ENCODE measurements at places on chromosomes 5 and 9.
A peak's percentile ranks its signal among the peaks of the same experiment; 100 is the strongest.

- H3K27ac ChIP-seq = no peak overlapping the region
- ATAC-seq = no peak
- H3K36me3 ChIP-seq = no peaks in the 10 kb centered on the region
- H3K4me1 ChIP-seq = no peaks in the 10 kb centered on the region
- H3K27me3 ChIP-seq = peaks cover 45% of the 10 kb centered on the region
Measured at GRCh38 chr9:115237385-115237998, 119.5 kb upstream of the TNC start.

GRCh38 chr5:55982957-55983381, 11.8 kb downstream of the IL6ST start:
- no peak overlapping the region for H3K27ac ChIP-seq
- peaks cover 32% of the 10 kb centered on the region for H3K4me1 ChIP-seq
- H3K4me3 ChIP-seq = peak overlapping the region; percentile 34
- ATAC-seq = no peak

- no peak overlapping the region for H3K4me3 ChIP-seq
- no peaks in the 10 kb centered on the region for H3K36me3 ChIP-seq
- H3K27ac ChIP-seq = no peak overlapping the region
- ATAC-seq = no peak
- no peaks in the 10 kb centered on the region for H3K27me3 ChIP-seq
Measured at GRCh38 chr5:106827061-106827460, 843.7 kb downstream of the EFNA5 start.

DNA sequence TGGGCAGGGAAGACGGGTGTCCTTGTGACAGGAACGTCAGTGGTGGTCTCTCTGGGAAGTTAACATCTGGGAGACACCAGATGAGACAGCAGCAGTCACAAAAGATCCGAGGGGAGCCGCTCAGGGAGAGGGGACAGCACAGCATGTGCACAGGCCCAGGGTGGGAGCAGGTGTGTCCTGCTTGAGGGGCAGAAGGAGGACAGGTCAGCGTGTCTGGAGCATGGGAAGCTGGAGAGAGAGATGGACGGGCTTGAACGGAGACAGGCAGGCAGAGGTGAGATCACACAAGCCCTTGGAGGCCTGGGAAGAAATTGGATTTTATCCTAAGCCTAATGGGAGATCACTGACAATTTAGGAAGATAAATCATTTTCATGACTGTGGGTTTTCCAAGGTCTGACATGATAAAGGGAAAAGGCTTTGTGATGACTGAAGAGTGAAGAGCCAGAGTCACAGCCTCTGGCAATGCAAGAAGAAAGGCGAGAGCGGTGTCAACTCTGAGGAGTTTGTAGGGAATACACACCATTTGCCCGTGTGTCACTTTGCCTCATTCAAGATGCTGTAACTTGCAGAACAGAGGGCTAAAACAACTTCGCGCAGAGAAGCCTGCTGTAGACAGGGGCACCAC, 88.3 kb downstream of the FSTL4 start:
- no peaks in the 10 kb centered on the region for H3K4me1 ChIP-seq
- no peak for ATAC-seq
- no peak overlapping the region for H3K4me3 ChIP-seq
- H3K27me3 ChIP-seq = peaks cover 9% of the 10 kb centered on the region
- no peaks in the 10 kb centered on the region for H3K36me3 ChIP-seq
- no peak overlapping the region for H3K27ac ChIP-seq

- H3K27ac ChIP-seq = peak overlapping the region; percentile 83
- ATAC-seq = peak; percentile 0
- no peaks in the 10 kb centered on the region for H3K27me3 ChIP-seq
- H3K4me1 ChIP-seq = peaks cover 46% of the 10 kb centered on the region
Measured at GRCh38 chr9:4984171-4984620, 876 bp upstream of the JAK2 start.

DNA sequence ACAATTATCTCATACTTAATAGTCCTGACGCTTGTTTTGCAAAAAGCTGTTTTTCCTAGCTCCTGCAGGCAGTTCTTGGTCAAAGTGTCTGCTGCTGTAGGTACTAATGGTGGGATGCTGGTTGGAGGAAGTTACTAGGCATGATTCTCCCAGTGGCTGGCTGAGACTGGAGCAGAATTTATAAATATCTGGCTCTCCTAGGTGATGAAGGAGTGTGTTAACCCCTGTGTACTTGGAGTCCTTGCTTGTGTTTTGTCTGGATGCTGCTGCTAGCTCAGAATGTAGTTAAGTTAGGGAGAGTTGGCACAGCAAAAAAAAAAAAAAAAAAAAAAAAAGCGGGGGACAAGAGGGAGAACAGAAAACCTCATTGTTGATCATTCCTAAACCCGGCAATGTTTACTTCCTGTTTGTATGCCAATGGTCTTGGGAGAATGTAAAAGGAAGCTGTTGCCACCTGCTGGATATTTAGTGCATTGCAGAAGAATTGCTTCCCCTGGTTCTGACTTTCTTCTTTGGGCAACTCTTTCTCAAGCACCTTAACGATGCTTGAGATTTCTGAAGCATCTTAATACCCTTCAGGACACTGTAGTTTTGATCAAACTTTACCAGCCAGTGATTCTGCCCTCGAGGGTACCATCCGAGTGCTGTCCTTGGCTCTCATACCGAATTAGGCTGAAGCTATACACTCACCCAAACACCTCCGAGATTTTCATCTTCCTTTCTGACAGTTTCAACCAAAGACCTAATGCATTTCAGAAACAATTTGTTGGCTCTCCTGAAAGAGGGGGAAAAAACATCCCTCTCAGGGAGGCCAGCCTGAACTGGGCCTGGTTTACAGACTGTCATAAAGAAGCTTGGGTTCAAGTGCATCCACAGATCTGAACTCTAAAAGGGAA, 71.7 kb upstream of the WWC1 start:
- no peak overlapping the region for H3K27ac ChIP-seq
- H3K4me1 ChIP-seq = no peaks in the 10 kb centered on the region
- peak; percentile 66 for ATAC-seq
- H3K36me3 ChIP-seq = no peaks in the 10 kb centered on the region
- peaks cover 15% of the 10 kb centered on the region for H3K27me3 ChIP-seq

- no peak overlapping the region for H3K27ac ChIP-seq
- no peaks in the 10 kb centered on the region for H3K27me3 ChIP-seq
- H3K36me3 ChIP-seq = no peaks in the 10 kb centered on the region
- no peak for ATAC-seq
- peaks cover 7% of the 10 kb centered on the region for H3K4me1 ChIP-seq
Measured at GRCh38 chr5:59296317-59297264, 596.9 kb downstream of the PDE4D start.

GRCh38 chr9:129489838-129490582, 130.9 kb downstream of the C9orf50 start:
- peaks cover 62% of the 10 kb centered on the region for H3K36me3 ChIP-seq
- H3K4me3 ChIP-seq = peak overlapping the region; percentile 86
- H3K27me3 ChIP-seq = no peaks in the 10 kb centered on the region
- ATAC-seq = peak; percentile 52
- peak overlapping the region; percentile 91 for H3K27ac ChIP-seq
- H3K4me1 ChIP-seq = peaks cover 38% of the 10 kb centered on the region

- no peaks in the 10 kb centered on the region for H3K27me3 ChIP-seq
- H3K4me3 ChIP-seq = no peak overlapping the region
- no peaks in the 10 kb centered on the region for H3K4me1 ChIP-seq
- no peak for ATAC-seq
- H3K36me3 ChIP-seq = no peaks in the 10 kb centered on the region
Measured at GRCh38 chr5:139058121-139058520, 140.0 kb downstream of the SIL1 start.

GRCh38 chr5:36311956-36312355, 10.3 kb upstream of the RANBP3L start:
- no peak overlapping the region for H3K4me3 ChIP-seq
- peaks cover 36% of the 10 kb centered on the region for H3K27me3 ChIP-seq
- no peak overlapping the region for H3K27ac ChIP-seq
- ATAC-seq = no peak
- no peaks in the 10 kb centered on the region for H3K36me3 ChIP-seq

- H3K27me3 ChIP-seq = no peaks in the 10 kb centered on the region
- H3K4me3 ChIP-seq = no peak overlapping the region
- H3K4me1 ChIP-seq = peaks cover 25% of the 10 kb centered on the region
- ATAC-seq = peak; percentile 23
- H3K27ac ChIP-seq = peak overlapping the region; percentile 76
Measured at GRCh38 chr5:132753135-132753987, 6.1 kb downstream of the CCNI2 start.

DNA sequence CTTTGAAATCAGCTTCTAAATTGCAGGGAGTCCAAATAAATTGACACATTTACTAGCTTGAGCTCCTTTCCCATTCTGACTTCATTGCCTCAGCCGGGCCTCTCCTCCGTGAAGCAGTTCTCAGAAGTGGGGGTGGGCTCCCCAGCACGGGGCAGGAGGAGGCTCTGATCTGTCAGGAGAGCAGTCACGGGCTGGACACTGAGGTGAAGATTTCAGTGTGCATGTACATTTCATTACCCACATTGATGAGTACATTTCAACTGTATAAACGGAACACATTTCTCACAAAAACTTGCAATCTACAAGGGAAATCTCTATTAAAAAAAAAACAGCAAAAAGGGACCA, 195.9 kb downstream of the SEMA6A start:
- ATAC-seq = no peak
- no peak overlapping the region for H3K4me3 ChIP-seq
- H3K4me1 ChIP-seq = no peaks in the 10 kb centered on the region
- peaks cover 20% of the 10 kb centered on the region for H3K36me3 ChIP-seq

- no peaks in the 10 kb centered on the region for H3K4me1 ChIP-seq
- ATAC-seq = no peak
- peaks cover 6% of the 10 kb centered on the region for H3K27me3 ChIP-seq
Measured at GRCh38 chr5:1751864-1752822, 47.5 kb downstream of the MRPL36 start.

GRCh38 chr9:134505032-134505431, 136.6 kb upstream of the COL5A1 start:
- H3K36me3 ChIP-seq = no peaks in the 10 kb centered on the region
- H3K27ac ChIP-seq = no peak overlapping the region
- no peak overlapping the region for H3K4me3 ChIP-seq
- H3K4me1 ChIP-seq = no peaks in the 10 kb centered on the region

DNA sequence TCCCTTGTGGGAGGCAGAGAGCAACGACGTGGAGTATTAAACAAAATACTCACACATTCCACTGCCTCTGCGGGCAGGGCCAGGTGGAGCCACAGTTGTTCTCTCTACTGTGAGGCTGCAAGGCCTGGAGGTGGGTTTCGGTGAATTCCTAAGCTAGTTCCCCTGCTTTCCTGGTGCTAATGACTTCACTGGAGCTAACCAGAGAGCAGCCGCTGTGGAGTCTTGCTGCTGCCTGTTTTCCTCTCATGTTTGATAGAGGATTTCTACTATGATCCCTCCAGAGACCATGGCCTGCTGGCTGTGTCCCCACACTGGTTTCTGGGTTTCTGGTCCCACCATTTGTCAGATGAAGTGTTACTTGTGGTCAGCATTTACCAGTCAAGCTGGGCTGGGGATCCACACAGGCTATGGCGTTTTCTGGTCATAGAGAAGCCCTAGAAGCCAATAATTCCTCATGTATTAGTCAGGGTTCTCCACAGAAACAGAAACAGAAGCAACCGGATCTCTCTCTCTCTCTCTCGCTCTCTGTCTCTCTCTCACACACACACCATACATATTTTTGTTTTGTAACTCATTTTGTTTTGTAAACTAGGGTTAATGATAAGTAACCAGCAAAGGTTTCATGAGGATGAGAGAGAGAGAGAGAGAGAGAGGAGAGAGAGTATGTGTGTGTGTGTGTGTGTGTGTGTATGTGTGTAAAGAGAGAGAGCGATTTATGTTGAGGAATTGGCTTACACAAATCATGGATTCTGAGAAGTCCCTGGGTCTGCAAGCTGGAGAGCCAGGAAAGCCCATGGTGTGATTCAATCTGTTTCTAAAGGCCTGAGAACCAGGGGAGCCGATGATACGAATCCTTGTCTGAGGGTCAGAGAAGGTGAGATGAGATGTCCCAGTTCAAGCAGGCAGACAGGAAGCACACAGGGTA, 403.0 kb downstream of the GADD45G start:
- H3K4me1 ChIP-seq = no peaks in the 10 kb centered on the region
- no peaks in the 10 kb centered on the region for H3K36me3 ChIP-seq
- ATAC-seq = no peak
- no peak overlapping the region for H3K4me3 ChIP-seq
- peaks cover 7% of the 10 kb centered on the region for H3K27me3 ChIP-seq
- no peak overlapping the region for H3K27ac ChIP-seq

- no peak overlapping the region for H3K27ac ChIP-seq
- H3K36me3 ChIP-seq = no peaks in the 10 kb centered on the region
- H3K4me1 ChIP-seq = no peaks in the 10 kb centered on the region
- H3K27me3 ChIP-seq = peaks cover 14% of the 10 kb centered on the region
- no peak for ATAC-seq
Measured at GRCh38 chr5:163330723-163331668, 106.4 kb upstream of the CCNG1 start.

GRCh38 chr5:149679876-149680809, 50.0 kb upstream of the PPARGC1B start:
- H3K4me3 ChIP-seq = no peak overlapping the region
- peaks cover 33% of the 10 kb centered on the region for H3K27me3 ChIP-seq
- H3K27ac ChIP-seq = no peak overlapping the region
- no peaks in the 10 kb centered on the region for H3K36me3 ChIP-seq
- H3K4me1 ChIP-seq = no peaks in the 10 kb centered on the region

- no peak overlapping the region for H3K27ac ChIP-seq
- no peaks in the 10 kb centered on the region for H3K4me1 ChIP-seq
- no peaks in the 10 kb centered on the region for H3K36me3 ChIP-seq
Measured at GRCh38 chr9:90547896-90548295, 94.7 kb downstream of the DIRAS2 start.

GRCh38 chr5:150645070-150645700, 4.7 kb downstream of the SYNPO start:
- H3K36me3 ChIP-seq = no peaks in the 10 kb centered on the region
- H3K4me3 ChIP-seq = no peak overlapping the region
- H3K27ac ChIP-seq = no peak overlapping the region
- no peak for ATAC-seq
- H3K4me1 ChIP-seq = no peaks in the 10 kb centered on the region
- no peaks in the 10 kb centered on the region for H3K27me3 ChIP-seq

GRCh38 chr5:144583541-144584449, 413.1 kb downstream of the KCTD16 start:
- H3K36me3 ChIP-seq = no peaks in the 10 kb centered on the region
- no peaks in the 10 kb centered on the region for H3K4me1 ChIP-seq
- H3K4me3 ChIP-seq = no peak overlapping the region
- no peak overlapping the region for H3K27ac ChIP-seq
- no peak for ATAC-seq

GRCh38 chr9:121987314-121987713, 105.8 kb downstream of the TTLL11 start:
- H3K27ac ChIP-seq = no peak overlapping the region

DNA sequence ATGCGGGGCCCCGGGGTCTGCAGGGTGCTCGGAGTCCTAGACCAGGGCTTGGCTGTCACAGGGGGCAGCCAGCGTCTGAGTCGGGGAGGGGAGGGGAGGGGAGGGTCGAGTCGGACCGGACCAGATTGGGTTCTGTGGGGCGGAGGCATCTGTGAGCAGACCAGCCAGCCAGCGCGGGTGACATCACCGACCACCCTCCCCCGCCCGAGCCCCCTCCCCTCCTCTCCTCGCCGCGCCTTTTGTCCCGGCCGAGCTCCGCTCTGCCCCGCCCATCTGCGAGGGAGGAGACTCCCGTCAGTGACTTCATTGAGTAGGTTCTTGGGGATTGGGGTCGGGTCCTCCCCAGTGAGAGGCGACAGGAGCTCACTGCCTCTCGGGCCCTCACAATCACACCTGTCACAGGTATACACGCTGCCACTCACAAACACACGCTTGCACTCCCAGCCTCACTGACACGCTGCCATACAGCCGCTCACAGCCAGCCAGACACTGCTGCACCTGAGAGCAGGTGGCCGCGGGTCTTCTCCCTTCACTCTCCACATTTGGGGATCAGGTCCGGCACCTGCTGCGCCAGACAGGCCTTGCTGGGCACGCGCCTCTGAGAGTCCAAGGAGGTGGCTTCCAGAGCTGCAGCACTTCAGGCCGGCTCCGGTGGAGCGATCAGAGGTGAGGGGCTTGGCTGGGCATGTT, 546 bp downstream of the DNAJB5 start:
- peaks cover 56% of the 10 kb centered on the region for H3K4me1 ChIP-seq
- no peaks in the 10 kb centered on the region for H3K27me3 ChIP-seq
- H3K4me3 ChIP-seq = peak overlapping the region; percentile 96
- no peak for ATAC-seq
- H3K27ac ChIP-seq = peak overlapping the region; percentile 56
- H3K36me3 ChIP-seq = peaks cover 29% of the 10 kb centered on the region

Measured in activated T-helper 17 cell treated with anti-CD3 and anti-CD28 coated beads, Interleukin-2, amount 50 U/mL, for 72 hours (primary cell).